Sciatic nerve (tissue), 2 donors: ENCODE measurements at places on chromosomes 5 and 9.

GRCh38 chr5:93926831-93927620 is 185.6 kb upstream of the POU5F2 start:
- DNase-seq = no peak

DNA sequence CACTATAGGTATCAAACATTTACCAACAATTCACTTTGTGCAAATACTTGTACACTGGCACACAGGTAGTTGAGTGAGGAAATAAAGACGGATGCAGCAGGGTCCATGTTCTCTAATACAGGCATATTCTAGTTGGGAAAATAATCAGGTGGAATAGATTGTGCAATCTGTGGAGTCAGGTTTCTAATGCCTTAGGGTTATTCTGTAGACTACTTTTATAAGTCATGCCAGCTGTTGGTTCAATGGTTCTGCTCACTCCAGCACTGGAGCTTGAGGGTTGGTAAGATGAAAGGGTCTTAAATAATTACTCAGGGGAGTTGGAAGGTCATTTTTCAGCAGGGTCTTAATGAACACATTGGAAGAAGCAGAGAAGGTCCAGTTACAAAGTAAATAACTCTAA is 690.3 kb upstream of the DMAC1 start:
- DNase-seq = no peak

DNA sequence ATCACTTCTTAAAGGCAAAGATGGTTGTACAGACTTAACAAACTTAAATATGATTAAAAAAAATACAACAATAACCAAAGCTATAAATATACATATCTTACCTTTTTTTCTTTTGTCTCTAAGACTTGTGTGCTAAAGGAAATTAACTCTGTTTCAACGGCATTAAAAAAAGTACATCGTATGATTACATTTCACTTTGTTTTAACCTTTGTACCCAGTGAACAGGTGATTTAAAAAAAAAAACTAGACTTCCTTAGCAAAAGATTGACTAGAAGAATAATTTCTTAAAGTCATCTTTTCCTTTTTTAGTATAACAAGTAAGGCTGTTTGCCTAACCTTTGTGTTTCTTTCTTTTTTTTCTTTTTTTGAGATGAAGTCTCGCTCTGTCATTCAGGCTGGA is at the start of gene LRRC19:
Gene LRRC19 (minus strand): TSS at position 182 of the 400 bp plus-strand sequence. CDS start 5,978 bp downstream, outside the sequence.
- DNase-seq = no peak

DNA sequence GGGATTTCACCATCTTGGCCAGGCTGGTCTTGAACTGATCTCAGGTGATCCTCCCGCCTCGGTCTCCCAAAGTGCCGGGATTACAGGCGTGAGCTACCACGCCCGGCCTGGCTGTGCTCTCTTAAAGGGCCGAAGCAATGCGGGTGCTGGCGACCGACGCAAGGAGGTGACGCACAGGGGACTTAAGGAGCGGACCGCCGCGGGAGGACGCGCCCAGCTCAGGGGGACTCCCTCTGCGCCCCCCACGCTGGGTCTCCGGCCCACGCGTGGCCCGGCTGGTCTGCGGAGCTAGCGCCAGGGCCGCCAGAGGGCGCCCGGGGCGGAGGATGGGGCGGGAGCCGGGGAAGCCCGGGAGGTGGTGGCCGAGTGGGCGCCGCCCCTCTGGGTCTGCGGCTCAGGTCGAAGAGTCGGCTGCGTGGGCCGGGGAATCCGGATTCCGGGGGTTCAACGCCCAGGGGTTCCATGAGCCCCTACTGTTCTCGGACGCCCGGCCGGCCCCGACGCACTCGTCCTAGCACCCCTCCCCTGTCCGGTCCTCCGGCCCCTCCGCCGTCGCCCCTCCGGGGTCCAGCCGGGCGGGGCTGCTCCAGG is 502 bp upstream of the CERCAM start:
- DNase-seq = peak; percentile 88

- DNase-seq = no peak
These were observed 65.1 kb downstream of the NPR3 start for GRCh38 chr5:32776200-32776599.

GRCh38 chr9:111076042-111076441 is 37.8 kb upstream of the LPAR1 start:
- no peak for DNase-seq

GRCh38 chr9:27182421-27182820 is 73.4 kb downstream of the TEK start:
- DNase-seq = no peak

DNA sequence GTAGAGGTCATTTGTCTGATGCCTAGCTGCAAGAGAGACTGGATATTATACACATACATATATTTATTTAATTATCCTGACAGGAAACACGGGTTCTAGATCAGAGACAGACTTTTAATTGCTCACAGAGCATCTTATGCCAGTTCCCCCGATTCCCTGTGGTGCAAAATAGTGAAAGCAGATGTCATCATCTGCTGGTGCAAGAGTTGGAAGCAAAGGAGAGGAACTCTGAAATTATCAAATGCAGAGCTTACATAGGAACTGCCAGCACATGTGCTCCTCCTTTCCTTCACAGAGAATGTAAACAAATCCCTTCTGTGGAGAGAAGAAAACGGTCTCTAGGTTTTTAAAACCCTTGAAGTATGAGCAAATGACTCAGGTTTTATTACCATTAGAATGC is 69.3 kb downstream of the DTWD2 start:
- no peak for DNase-seq

DNA sequence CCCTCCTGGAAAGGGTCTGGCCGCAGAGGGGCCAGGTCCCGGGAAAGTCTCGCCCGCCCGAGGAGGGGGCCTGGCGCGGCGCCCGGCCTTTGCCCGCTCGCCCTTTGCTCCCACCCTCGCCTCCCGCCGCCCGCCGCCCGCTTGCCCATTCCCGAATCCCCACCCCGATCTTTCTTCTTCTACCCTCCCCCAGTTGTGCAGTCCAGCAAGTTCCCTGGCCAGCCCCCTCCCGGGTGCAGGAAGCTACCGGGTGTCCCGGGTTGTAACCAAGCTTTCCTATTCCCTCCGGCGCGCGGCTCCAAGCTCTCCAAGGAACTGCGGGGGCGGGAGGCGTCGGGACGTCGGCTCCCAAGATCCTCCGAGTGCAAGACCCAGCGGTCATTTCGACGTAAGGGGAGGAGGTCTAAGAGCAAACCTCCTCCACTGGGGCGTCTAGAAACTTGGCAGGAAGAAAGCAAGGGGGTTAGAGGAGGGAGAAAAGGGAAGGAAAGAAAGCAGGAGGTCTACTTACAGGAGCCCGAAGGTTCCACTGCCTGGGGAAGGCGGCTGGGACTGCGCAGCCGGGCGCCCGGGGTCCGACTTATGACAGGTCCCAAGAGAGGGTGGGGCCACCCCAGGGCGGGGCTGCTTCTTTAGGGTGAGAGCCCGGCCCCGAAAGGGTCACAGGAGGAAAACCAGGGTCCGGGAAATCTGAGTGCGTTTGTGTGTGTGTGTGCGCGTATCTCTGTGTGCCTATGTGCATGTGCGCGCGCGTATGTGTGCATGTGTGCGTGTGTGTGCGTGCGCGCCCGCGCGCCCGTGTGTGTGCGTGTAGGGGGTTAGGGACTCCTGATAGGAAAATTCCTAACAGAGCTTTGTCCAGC is at the start of gene PTGR1:
Gene PTGR1 (minus strand): TSS at position 556 of the 863 bp plus-strand sequence. CDS start 2,225 bp downstream, outside the sequence.
- DNase-seq = peak; percentile 89

DNA sequence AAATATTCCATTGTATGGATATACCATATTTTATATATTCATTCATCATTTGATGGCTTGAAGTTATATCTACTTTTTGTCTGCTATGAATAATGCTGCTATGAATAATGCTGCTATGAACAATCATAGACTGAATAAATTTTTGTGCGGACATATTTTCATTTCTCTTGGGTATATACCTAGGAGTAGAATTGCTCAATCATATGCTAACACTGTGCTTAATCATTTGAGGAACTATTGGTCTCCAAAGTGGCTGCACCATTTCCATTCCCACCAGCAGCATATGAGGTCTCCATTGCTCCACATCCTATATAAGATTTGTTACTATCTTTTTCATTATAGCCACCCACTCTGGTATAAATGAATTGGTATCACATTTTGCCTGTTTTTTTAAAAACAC is 18.3 kb upstream of the TEK start:
- no peak for DNase-seq

- DNase-seq = no peak
These were observed 23.7 kb upstream of the PDE8B start for GRCh38 chr5:77186652-77187370.

GRCh38 chr9:109974143-109974917 is 194.3 kb downstream of the PALM2AKAP2 start:
- no peak for DNase-seq

- DNase-seq = no peak
These were observed 24.0 kb downstream of the NNT start for GRCh38 chr5:43627028-43627427.

DNA sequence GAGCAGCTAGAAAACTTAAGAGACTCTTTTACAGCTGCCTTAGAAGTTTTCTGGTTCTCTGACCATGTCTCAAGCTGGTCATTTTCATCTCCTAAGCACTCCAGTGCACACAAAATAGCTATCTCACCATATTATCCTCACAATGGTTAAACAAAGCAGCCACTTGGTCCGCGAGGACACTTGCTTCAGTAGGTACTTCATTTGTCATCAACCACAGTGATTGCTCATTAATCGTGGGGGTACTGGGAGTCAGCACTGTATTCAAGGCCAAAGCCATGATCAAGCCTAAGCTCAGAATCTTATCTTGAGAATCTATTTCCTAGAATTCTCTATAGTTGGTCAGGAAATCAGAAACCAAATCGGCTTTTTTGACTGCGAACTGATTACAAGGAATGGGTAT is 2.9 kb downstream of the ARL14EPL start:
- DNase-seq = no peak

DNA sequence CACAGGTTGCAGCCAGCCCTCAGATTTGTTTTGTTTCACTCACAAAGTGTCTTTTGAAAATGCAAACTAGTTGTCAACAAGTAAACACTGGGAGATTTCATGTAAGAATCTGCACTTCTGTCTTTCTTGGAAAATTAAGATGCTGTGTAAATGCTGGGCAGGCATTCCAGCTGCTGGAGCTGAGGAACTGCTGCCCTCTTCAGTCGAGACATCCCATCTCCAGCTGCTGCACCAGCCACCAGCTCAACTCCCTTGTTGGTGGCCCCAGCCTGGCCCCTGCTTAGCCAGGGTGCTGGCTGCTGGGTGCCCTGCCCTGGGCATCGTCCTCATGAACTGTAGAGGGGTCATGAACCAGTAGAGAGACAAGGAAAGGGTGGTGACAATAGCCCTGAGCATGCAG is 33.1 kb upstream of the AFAP1L1 start:
- DNase-seq = no peak

DNA sequence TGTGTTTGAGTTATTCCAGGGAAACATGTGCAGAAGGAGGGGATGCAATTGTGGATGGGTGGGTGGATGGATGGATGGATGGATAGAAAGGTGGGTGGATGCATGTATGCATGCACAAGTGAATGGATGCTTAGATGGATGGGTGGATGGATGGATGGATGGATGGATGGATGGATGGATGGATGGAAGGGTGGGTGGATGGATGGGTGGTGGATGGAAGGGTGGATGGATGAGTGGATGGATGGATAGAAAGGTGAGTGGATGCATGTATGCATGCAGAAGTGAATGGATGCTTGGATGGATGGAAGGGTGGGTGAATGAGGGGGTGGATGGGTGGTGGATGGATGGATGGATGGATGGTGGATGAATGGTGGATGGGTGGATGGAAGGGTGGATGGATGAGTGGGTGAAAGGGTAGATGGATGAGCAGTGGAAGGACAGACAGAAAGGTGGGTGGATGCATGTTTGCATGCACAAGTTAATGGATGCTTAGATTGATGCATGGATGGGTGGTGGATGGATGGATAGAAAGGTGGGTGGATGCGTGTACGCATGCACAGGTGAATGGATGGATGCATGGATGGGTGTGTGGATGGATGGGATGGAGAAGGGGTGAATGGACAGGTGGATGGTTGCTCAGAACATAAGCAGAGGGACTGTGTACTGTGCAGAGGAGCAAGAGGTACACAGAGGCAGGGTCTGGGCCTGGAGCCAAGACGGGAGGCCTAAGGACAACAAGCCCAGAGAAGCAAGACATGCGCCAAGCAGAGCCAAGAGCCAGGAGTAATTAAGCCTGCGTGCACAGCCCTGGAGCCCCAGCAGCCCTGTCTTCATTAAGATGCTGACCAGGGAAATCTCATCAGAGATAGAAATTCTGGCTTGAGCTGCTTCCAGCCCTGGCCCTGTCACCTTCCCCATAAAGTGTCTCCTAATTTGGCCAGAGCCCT is 84.6 kb upstream of the PPP1R26 start:
- DNase-seq = no peak

- no peak for DNase-seq
These were observed 757.5 kb upstream of the ZNF608 start for GRCh38 chr5:125503946-125504345.

DNA sequence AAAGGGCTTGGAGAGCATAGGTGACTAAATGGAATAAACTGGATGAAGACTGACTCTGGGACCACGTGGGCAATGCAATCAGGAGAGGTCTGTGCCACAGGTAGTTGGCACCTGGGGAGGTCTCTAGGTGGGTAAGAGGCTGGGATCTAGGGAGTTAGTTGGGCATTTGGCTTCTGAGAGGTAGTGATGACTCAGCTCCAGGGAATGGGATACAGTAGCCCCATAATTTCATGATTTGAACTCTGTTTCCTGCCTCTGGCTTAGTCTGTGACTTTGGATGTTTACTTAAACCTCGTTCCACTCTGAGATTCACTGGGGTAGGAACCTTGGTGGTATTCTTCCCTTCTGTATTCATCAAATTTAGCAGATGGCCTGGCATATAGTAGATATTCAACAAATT is 240.8 kb downstream of the KIF4B start:
- no peak for DNase-seq
